Thyroid gland (tissue), 4 donors: ENCODE measurements at places on chromosomes 3 and 15. TPM values are rescaled to one million over a fixed set of nuclear protein-coding genes. Genes with fewer than 3 reads are reported as not detected.

Gene WNT7A
- not detected for total RNA-seq

Gene LAMB2
- total RNA-seq: 506 TPM

Gene FEZF2
- not detected for total RNA-seq

Gene PATL2
- 3.8 TPM for total RNA-seq

Gene RAD51
- total RNA-seq: 1.4 TPM

Gene MRAS
- total RNA-seq: 55.8 TPM

Gene SLC28A2
- not detected for total RNA-seq

Gene UBL7
- 103 TPM for total RNA-seq

Gene SPATA12
- not detected for total RNA-seq

Gene EEF1AKMT4
- total RNA-seq: 10.1 TPM

Gene ADPRH
- total RNA-seq: 15.0 TPM

Gene GRAMD2A
- total RNA-seq: 26.9 TPM

Gene IQCF5
- not detected for total RNA-seq

Gene HCLS1
- total RNA-seq: 42.5 TPM

Gene NUDT16
- total RNA-seq: 30.7 TPM

GRCh38 chr3:125185805-125186204 lies 26.7 kb downstream of the SLC12A8 start:
- peaks cover 5% of the 10 kb centered on the region for H3K4me1 ChIP-seq
- no peak for DNase-seq
- H3K4me3 ChIP-seq: no peak overlapping the region

DNA sequence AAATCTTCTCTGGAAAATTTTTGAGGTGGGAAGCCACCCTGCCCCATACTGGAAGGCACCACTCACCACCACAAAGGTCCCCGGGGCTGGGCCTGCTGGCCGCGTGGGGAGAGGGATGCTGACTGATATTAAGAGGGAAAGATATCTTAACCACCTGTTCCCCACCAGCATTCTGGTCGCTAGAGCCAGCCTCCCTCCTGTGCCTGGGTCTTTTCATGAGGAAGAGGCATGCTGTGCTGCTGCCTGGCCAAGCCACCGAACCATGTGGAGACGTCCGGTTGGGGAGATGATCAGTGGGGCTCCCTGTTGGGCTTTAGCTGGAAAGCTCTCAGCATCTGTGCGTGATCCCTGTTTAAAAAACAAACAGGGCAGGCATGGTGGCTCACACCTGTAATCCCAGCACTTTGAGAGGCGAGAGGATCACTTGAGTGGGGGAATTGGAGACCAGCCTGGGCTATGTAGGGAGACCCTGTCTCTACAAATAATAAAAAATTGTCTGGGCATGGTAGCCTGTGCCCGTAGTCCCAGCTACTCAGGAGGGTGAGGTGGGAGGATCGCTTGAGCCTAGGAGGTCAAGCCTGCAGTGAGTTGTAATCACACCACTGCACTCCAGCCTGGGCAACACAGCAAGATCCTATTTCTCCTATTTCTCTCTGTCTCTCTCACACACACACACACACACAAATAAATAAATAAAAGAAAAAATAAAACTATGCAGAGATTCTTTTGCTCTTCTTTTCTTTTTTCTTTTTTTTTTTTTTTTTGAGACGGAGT lies 1.0 kb downstream of the KLHL18 start:
- H3K36me3 ChIP-seq: no peaks in the 10 kb centered on the region
- DNase-seq: no peak
- H3K4me3 ChIP-seq: peak overlapping the region; percentile 67

GRCh38 chr3:99969136-99969535 lies 145.2 kb downstream of the FILIP1L start:
- DNase-seq: no peak
- H3K4me3 ChIP-seq: no peak overlapping the region
- H3K36me3 ChIP-seq: no peaks in the 10 kb centered on the region
- no peaks in the 10 kb centered on the region for H3K4me1 ChIP-seq

GRCh38 chr15:101725073-101725472 lies 800 bp upstream of the TARS3 start:
- H3K27ac ChIP-seq: no peak overlapping the region
- DNase-seq: no peak
- H3K36me3 ChIP-seq: peaks cover 13% of the 10 kb centered on the region
- peaks cover 5% of the 10 kb centered on the region for H3K4me1 ChIP-seq
- H3K4me3 ChIP-seq: no peak overlapping the region

GRCh38 chr15:58457466-58457965 lies 25.7 kb downstream of the LIPC start:
- DNase-seq: no peak
- H3K27me3 ChIP-seq: no peaks in the 10 kb centered on the region
- no peak overlapping the region for H3K4me3 ChIP-seq
- H3K36me3 ChIP-seq: no peaks in the 10 kb centered on the region
- H3K27ac ChIP-seq: no peak overlapping the region

DNA sequence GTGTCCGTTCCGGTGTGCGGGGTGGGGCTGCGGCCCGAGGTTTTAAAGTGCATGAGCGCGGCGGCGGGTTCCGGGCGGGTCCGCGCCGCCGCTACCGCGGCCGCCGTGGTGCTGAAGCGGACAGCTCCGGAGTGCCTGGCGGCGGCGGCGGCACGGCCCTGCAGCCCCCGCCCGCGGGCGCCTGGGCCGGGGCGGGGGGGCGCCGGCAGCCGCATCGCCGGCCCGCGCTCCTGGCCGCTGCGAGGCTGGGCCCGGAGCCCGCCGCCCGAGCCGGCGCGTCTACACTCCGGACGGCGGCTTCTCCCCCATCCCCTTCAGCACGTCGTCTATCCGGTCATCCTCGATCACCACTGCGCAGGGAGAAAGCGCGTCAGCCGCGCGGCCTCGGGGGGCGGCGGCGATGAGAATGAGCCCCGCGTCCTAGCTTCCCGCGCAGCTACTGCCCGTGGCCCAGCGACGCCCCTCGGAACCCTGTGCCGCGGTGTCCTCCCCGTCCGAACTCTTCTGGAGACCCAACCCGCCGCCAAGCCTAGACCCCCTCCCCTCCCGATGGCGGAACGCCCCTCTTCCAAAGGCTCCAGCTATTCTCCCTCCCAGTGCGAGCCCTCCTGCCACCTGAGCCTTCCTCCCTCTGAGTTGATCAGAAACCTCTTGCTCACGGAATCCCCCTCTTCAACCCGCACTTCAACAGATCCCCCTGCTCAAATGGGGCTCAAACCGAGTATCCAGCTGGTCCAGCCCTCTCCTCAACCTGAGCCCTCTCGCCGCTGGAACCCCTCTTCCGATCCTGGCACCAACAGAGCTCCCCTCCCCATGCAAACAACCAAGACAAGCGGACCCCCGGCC lies 1.3 kb downstream of the CAMK2N2 start:
- no peak overlapping the region for H3K27ac ChIP-seq
- peaks cover 30% of the 10 kb centered on the region for H3K4me1 ChIP-seq
- no peaks in the 10 kb centered on the region for H3K36me3 ChIP-seq
- no peak overlapping the region for H3K4me3 ChIP-seq
- peaks cover 28% of the 10 kb centered on the region for H3K27me3 ChIP-seq

DNA sequence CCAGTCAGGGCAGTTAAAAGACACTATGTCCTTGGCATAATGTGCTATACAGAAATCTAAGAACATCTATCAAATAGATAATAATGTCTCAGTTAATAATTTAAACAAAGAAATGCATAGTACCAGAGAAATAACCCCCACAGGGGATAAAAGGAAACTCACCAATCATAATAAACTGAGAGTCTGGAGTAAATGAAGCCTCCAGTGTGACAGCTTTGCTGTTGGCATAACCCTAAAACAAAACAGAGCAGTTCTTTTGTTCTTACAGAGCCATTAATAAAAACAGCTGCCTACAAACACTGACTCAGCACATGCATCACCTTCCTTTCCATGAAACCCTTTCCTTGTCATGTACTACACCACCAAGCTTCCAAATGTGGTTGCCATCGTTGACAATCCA lies 13.5 kb downstream of the PPM1M start:
- no peak overlapping the region for H3K4me3 ChIP-seq
- H3K4me1 ChIP-seq: no peaks in the 10 kb centered on the region
- no peaks in the 10 kb centered on the region for H3K27me3 ChIP-seq
- no peak for DNase-seq

GRCh38 chr3:164812042-164812441 lies 266.3 kb downstream of the SI start:
- H3K36me3 ChIP-seq: no peaks in the 10 kb centered on the region
- H3K27me3 ChIP-seq: no peaks in the 10 kb centered on the region
- DNase-seq: no peak
- H3K4me1 ChIP-seq: no peaks in the 10 kb centered on the region
- no peak overlapping the region for H3K27ac ChIP-seq

DNA sequence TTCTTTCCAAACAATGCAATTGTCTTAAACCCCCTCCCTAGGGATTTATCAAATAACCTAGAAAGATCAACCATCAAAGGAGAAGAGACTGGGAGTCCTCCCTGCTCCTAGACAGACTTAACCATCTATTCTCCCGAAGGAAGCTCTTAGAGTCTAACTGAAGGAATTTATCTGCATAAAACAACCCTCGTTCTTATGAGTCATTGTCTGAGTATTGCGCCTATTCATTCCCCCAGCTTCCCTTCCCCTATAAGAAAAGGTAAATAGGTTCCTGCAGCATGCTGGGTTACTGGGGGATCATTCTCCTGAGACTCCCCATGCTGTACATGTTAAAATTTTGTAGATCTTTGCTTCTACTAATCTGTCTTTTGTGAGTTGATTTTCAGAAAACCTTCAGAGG lies 412.7 kb downstream of the OCA2 start:
- no peak overlapping the region for H3K27ac ChIP-seq
- H3K36me3 ChIP-seq: no peaks in the 10 kb centered on the region
- no peak for DNase-seq
- H3K4me1 ChIP-seq: no peaks in the 10 kb centered on the region

GRCh38 chr3:25355998-25356397 lies 72.1 kb upstream of the RARB start:
- no peak for DNase-seq
- no peaks in the 10 kb centered on the region for H3K27me3 ChIP-seq
- no peak overlapping the region for H3K27ac ChIP-seq
- no peaks in the 10 kb centered on the region for H3K36me3 ChIP-seq

DNA sequence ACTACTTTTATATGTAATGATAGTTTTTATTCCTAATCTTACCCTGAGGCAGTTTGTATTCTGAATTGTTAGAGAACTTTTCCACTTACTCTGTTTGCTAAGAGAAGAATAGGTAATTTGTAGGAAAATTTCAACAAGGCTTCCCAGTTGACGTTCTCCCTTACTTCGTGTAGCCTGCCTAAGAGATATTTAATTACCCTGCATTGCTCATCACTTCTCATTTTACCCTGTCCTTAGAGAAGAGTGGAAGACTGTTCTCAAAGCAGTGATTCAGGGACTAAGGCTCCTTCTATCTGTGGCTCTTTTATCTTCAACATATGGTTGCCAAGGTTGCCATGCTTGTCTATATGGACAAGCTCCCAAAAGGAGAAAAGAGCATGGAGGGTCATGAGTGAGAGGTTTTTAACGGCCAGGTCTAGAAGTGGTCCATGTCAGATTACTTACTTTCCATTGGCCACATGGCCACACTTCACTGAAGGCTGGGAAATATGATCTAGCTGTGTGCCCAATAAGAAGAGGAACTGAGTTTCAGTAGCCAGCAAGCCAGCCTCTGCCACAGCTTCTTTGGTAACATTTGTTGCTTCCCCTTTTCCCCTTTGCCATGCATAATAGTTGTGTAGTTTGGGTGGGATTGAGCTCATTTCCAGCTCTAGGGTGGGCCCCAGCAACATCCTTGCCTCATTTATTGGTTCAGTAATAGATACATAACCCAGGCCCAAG lies 22.1 kb downstream of the PDE8A start:
- H3K27me3 ChIP-seq: no peaks in the 10 kb centered on the region
- H3K4me3 ChIP-seq: no peak overlapping the region
- peaks cover 35% of the 10 kb centered on the region for H3K4me1 ChIP-seq
- no peak for DNase-seq
- no peaks in the 10 kb centered on the region for H3K36me3 ChIP-seq
- H3K27ac ChIP-seq: no peak overlapping the region

DNA sequence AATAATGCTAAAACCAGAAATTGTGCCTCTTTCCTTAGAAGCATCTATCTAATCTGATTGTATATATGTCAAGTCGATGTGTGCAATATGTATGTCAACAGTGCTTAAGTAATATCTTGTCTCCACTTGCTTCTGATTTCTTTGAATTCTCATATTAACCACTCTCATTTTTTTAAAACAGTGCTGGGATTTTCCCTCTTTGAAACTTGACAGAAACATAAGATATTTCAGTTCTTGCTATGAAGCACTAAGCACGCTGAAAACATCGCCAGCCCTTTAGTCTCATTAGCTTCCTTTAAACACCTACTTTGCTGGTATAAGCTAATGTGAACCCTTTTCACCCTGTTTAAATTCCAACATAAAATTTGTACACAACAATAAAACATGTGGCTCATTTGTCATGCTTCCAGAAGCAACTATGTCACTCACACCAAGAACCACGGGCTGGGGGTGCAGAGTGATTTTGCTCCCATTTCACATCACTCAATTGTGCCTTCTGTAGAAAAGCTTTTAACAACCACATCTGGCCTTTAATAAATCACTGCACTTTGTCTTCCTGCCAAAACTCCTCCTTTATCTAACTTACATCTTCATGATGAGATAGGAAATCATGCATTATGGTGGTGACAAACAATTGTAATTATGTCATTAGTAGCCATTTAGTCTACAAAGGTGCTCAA lies 185.2 kb downstream of the FOXP1 start:
- no peaks in the 10 kb centered on the region for H3K27me3 ChIP-seq
- H3K36me3 ChIP-seq: no peaks in the 10 kb centered on the region
- no peak overlapping the region for H3K4me3 ChIP-seq
- no peak for DNase-seq
- peaks cover 21% of the 10 kb centered on the region for H3K4me1 ChIP-seq

DNA sequence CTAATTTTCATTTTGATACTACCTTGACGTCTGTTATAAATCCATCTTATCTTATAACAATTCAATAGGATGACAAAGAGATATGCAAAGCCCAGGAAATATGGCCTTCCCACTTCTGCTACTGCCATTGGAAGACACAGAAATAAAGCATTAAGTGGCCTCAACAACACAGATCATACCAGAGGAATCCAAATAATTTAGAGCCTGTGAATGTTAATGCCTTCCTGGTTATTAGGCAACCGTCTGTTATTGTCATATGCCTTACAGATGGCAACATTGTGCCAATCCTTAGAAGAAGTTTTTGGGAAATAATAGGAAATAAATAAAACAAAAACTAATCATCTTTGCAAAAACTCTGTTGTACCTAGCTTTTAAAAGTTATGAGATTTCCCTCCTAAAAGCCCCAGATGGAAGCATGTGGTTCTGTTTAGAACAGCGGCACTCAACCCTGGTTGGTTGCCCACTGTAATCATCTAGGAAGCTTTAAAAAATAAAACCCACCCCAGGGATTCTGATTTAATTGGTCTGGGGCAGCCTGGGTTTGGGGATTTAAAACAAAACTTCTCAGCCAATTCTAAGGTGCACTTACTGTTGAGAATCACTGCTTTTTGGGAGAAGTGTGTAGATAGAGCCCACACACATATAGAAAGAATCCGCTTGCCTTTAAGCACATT lies 704.8 kb upstream of the CFAP20DC start:
- no peak for DNase-seq
- no peaks in the 10 kb centered on the region for H3K27me3 ChIP-seq
- H3K36me3 ChIP-seq: no peaks in the 10 kb centered on the region
- no peak overlapping the region for H3K4me3 ChIP-seq
- peaks cover 3% of the 10 kb centered on the region for H3K4me1 ChIP-seq
